ENCODE measurements at places on chromosomes 2 and 18.
A peak's percentile ranks its signal among the peaks of the same experiment; 100 is the strongest.

DNA sequence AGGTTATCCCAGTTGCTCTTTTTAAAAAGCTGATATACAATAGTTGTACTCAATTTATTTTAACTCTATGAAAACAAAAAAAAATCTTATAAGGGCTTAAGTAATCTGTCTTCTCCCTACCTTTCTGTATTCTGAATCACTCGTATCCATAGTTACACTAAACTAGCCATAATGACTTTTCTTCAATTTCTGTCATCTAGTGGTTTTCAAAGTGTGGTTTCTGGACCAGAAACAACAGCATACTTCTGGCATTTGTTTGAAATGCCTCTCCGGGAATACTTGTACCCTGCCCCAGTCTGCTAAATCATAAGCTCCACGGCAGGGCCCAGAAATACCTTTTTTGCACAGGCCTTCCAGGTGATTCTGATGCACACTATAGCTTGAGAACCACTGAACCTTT lies 253.6 kb downstream of the LRRTM4 start:
- no peak for DNase-seq

GRCh38 chr18:44826418-44827259 lies 146.0 kb downstream of the SETBP1 start:
- DNase-seq: peak; percentile 21

GRCh38 chr2:200862532-200863000 lies 1.9 kb downstream of the CLK1 start:
- DNase-seq: peak; percentile 19

DNA sequence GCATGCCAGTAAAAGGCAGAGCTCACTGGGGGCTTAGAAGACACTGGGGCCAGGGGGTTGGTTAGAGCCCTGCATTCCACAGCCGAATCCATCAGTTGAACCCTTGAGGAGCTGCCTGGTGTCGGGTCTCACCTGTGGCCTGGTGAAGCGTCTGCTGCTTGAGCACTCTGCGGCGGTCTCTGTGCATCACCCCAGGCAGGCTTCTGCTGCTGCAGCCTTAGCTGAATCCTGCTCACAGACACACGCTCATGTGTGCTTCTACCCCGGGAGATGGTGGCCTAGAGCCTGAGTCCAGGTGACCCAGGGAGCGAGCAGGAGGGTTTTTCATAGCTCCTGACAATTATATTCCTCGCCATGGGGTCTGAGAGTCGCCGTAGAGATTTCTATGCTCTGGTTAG lies 192.1 kb downstream of the MGAT5 start:
- no peak for DNase-seq

DNA sequence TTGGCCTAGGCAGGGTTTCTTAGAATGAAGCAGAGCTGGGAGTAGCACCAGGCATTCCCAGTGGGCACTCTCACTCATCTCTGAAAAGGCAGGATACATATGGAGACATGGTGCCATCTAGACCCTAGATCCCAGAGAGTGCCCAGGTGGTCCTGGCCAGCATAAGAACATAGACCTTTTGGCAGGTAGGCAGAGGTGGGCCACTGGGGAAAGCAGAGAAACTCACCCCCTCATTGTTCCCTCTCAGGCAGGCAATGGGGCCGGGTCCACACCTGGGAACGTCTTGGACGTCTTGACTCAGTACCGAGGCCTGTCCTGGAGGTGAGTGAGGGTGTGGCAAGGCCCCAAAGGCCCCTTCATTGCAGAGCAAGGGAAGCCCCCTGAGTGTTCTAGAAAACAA lies 69.2 kb downstream of the PLB1 start:
- DNase-seq: no peak

GRCh38 chr18:23578891-23579653 lies 7.2 kb downstream of the NPC1 start:
- no peak for DNase-seq

- DNase-seq: no peak
Observed at GRCh38 chr18:73638709-73639108, 508.9 kb downstream of the FBXO15 start.

DNA sequence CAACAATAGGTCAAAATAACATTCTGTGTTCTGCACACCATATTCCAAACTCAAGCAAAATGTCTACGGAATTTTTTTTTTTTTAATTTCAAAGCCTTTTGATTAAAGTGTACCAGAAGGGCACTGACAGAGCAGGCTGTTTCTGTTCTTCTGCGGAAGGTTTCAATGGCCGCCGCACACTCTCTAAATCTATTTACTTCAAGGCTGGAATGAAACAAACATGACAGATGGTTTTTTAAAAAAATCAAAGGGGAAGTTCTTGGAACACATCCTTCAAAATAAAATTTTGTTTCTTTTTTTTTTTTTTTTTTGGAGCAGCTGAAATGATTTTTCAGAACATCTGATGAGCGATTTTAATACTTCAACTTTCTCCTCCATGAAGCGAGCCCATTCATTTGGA lies 259.1 kb downstream of the TXNL1 start:
- DNase-seq: no peak

- DNase-seq: no peak
Observed at GRCh38 chr2:134647607-134648256, 71.1 kb downstream of the TMEM163 start.

DNA sequence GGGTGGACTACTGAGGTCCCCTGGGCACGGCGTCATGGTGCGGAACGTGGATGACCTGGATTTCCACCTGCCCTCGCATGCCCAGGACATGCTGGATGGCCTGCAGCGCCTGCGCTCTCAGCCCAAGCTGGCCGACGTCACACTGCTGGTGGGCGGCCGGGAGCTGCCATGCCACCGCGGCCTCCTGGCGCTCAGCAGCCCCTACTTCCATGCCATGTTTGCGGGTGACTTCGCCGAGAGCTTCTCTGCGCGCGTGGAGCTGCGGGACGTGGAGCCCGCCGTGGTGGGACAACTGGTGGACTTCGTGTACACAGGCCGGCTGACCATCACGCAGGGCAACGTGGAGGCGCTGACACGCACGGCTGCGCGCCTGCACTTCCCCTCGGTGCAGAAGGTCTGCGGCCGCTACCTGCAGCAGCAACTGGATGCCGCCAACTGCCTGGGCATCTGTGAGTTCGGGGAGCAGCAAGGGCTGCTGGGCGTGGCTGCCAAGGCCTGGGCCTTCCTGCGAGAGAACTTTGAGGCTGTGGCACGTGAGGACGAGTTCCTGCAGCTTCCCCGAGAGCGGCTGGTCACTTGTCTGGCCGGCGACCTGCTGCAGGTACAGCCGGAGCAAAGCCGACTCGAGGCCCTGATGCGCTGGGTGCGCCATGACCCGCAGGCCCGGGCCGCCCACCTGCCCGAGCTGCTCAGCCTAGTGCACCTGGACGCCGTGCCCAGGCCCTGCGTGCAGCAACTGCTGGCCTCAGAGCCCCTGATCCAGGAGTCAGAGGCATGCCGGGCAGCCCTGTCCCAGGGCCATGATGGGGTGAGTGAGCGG lies 2.5 kb downstream of the KLHL30 start:
- DNase-seq: no peak

GRCh38 chr2:115946341-115946740 lies 1503.9 kb downstream of the DPP10 start:
- no peak for DNase-seq

DNA sequence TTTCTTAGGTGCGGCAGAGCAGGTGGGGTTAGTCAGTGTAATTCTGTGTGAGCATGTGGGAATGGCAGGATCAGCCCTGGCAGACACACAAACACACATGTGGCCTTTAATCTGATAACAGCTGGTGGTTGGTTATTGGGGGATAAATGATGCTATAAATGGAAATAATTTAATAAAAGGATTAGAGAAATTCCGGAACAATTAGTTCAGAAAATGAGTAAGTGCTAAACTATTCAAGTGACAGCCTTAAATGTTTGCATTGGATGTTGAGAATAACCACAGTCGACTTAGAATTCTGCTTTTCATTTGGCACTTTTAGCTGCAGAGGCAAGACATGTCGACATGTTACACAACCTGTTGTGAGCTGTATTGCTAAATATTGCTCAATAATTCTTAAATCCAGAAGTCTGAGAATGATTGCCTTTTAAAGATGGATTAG lies 7.2 kb downstream of the SMYD1 start:
- no peak for DNase-seq

- DNase-seq: no peak
Observed at GRCh38 chr2:148251993-148252392, 231.1 kb downstream of the MBD5 start.

DNA sequence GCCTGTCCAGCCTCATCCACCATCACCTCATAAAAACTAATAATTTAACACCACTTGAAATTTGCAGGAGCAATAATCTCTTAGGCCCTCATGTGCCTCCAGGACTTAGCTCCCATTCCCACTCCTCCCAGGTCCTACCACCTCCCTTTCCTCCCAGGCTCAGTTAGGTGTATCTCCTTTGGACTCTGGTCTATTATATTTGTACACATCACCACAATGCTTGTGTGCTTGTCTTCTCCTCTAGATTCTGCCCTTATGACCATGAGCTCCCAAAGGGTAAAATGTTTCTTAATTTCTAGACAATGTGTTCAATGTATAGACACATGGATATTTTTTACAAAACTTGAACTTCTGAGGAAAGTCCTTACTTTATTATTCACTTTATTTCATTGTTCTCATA lies 182.0 kb upstream of the ZC3H15 start:
- DNase-seq: no peak

DNA sequence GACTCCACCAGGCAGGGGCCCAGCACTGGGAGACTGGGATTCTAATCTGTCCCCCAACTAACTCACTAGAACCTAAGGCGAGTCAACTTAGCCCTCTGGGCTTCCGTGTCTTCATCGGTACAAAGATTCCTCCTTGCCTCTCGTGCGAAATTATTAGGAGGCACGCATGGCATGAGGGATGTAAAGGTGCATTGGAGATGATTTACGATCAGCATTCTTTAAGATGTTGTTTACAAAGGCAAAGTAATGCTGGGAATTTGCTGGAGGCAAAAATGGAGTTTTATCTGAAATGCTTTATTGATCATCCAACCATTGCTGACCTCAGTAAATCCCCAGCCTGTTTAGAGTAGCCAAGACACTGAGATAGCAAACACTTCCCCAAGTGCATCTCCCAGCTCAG lies 171.8 kb upstream of the KLHL29 start:
- DNase-seq: no peak

GRCh38 chr18:35746826-35747339 lies 165.3 kb downstream of the GALNT1 start:
- no peak for DNase-seq

DNA sequence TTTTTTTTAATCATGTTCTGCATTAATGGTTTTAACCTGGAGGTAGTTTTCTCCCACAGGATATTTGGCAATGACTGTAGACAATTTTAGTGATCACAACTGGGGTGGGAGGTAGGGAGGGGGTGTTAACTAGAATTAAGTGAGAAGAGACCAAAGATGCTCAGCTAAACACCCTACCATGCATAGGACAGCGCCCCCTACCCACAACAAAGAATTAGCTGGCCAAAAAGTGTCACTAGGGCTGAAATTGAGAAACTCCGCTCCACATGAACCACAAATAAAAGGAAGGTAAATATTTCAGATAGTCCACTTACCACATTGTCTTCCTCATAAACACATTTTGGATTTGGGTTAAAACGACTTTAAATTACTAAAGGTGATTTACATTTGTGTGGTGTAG lies 942.6 kb downstream of the SUCLG1 start:
- no peak for DNase-seq

DNA sequence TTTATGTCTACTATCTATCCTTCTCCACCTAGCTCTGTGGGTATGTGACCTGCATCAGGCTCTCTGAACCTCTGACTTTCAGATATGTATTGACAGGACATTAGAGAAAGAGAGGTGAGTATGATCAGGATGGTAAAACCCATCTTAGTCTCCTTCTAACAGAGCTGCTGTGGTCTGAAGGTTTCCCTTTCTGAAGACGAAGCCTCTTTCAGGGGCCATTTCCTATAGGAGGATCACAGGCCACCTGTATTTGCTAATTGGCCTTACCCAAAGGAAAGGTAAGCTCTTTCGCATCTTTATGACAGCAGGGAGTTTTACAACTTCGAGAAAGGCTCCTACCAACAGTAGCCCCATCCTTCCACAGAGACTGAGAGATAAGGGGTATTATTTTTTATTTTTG lies 442.9 kb downstream of the KCNJ3 start:
- no peak for DNase-seq

- no peak for DNase-seq
Observed at GRCh38 chr18:61352611-61353010, 19.4 kb downstream of the CDH20 start.

- no peak for DNase-seq
Observed at GRCh38 chr18:8615397-8616027, 6.3 kb downstream of the RAB12 start.

GRCh38 chr2:237449193-237449881 lies 35.4 kb upstream of the COL6A3 start:
- DNase-seq: no peak

GRCh38 chr18:24837066-24837465 lies 376.6 kb downstream of the HRH4 start:
- no peak for DNase-seq

DNA sequence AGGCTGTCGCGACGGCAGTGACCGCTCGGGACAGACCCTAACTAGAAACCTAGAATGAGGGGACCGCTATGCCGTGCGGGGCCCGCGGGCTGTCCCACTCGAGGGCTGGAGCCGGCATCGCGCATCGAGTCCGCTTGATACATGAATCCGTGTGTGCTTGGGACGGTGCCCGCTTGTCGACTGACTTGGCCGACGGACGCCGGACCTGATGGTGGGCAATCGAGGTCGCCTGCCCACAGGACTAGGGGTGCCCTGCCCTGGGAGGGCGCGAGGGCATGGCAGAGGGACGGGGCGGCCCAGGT lies 749 bp upstream of the PTMA start:
- DNase-seq: no peak

DNA sequence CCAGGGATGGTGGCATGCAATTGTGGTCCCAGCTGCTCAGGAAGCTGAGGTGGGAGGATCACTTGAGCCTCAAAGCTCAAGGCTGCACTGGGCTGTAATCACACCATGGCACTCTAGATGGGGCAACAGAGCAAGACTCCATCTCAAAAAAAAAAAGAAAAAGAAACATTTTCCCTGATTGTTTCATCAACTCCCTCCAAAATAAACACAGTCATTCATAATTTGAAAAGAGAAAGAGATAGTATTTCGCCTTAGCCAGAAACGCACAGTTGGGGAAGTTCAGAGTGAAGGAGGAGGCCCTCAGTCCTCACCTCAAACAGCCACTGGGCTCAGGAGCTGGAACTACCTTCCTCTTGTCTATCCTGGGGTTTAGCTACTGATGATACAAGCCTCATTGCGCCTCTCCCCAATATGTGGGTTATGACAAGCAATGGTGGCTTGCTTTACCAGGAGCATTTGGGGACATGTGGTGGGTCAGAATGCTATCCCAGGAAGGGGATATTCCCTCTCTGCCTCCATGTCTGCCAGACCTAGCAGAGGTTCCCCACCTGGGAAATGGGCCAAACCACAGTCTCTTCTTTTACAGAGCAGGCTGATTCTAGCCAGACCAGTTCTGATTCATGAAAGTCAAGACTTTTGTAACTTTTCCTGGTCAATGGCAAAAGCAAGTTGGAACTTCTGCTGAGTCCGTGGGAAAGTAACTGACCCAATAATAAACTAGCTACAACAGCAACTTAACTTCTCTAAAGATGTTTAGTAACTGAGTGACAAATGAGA lies 22.2 kb upstream of the TMEM87B start:
- no peak for DNase-seq

- DNase-seq: no peak
Observed at GRCh38 chr2:20588918-20589871, 61.7 kb downstream of the HS1BP3 start.
